ENCODE measurements at places on chromosomes 5 and 9.
A peak's percentile ranks its signal among the peaks of the same experiment; 100 is the strongest.

DNA sequence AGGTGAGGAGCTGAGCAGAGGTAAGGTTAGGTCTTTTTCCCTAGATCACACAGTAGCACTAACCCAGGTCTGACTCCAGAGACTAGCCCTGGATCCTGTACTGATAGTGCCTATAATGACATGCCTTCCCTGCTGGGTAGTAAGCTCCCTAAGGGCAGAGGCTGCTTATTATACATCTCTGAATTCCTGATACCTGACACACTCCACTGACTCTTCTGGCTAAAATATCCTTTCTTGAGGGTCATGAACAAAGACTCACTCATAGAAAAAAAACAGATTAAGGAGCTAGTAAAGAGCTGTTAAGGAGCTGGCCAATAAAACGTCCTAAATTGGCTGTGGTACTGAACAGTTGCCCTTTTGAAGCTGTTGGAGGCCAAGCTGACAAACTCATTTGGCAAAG is 149.0 kb upstream of the ITGA1 start:
- no peak for DNase-seq

DNA sequence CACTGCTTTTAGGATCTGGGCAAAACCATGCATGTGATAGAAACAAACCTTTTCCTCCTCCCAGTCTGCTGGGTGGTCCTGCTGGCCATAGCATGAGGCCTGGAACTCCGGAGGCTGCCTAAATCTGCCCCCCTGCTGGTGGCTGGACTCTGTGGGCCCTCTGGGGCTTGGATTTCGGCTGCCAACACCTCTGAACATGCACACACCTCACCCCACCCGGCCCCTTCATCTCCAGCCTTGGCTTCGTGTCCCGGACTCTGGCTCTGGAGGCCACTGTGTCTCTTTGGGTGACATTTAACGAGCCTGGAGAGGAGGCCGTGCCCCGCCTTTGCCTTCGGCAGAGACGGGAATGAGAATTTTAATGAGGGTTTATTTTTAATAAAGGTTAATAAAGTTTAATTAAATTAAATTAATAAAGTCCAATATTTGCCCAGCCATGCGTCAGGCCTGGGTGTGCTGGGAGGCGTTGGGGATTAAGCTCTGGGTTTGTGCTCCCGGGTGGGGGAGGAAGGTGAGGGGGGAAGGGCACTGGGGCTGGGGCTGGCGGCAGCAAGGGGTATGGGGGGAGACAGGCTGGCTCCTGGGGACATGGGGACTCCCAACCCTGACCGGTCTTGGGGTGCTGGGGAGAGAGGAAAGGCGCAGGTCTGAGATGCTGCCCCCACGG is 251.8 kb downstream of the PBX3 start:
- DNase-seq: no peak

DNA sequence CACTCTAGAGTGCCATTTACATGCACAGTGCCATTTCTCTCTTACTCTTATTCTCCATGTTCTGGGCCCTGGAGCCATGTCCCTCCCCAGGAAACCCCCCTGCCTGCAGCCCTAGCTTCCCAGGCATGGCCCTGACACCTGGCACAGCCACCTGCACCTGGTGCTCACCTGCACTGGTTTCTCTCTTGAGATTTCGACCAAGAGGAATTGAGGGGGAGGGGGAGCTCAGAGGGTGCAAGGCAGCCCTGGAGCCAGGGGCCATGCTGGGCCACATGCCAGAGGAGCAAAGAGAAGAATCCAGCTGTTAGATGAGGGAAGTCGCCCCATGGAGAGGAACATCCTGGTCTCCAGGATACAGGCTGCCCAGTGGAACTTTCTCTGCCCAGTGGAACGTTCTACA is 65.0 kb upstream of the RAPGEF1 start:
- no peak for DNase-seq

DNA sequence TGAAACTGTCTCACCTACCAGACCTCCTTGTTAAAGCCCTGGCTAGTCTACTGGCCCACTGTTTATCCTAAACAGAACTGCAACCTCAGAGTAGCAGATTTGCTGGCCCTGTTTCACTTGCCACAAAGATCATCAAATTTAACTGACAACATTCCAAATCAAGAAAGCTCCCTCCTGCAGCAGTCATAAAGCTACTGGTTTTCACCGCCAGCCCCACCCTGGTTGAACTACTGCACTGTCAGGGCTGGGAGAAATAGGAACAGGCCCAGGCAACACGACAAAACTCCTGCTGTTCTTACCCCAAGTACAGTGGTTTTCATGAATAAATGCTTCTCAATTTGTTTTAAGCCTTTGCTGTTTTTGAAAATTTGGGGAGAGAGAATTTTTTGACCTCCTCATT is 63.0 kb downstream of the NR6A1 start:
- DNase-seq: no peak

GRCh38 chr9:3023449-3023848 is 179.6 kb upstream of the PUM3 start:
- DNase-seq: no peak

GRCh38 chr5:6746244-6746643 is 33.0 kb downstream of the TENT4A start:
- no peak for DNase-seq

DNA sequence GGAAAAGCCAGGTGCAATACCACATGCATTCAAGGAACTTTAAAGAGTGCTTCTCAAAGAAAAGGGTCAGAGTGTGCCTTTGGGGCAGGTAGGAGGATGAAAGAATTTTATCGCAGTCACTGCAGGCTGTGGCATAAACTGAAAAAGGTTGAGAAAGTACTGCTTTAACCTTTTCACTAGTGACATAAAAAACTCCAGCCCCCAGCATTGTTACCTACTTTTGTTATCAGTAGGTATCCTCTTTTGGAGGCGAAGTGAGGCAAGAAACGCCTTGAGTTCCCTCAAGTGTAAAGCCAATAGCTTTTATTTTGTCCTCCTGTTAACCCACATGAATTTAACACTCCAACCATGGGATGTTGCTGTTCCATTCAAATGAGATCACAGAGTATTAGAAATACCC is 64.7 kb upstream of the CHD1 start:
- no peak for DNase-seq

DNA sequence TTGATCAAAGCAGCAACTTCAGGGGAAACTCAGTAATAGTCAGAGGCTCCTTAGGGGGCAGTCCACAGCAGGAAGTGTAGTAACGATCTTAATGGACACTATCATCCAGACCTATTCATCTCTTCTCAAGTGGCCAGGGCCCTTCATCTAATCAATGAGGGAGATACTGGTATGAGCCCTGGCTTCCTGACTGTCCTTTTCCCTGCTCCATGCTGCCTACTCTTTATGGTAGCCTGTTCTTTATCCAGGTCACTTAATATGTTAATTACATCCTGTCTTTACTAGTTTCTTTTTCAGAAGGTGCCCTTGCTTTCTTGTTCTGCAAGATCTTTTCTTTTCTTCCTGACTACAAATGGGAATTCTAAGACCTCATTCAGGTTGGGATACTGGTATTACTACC is 197.1 kb downstream of the CAVIN4 start:
- DNase-seq: no peak

- no peak for DNase-seq
Observed at GRCh38 chr9:5917888-5918287, 27.2 kb downstream of the MLANA start.

DNA sequence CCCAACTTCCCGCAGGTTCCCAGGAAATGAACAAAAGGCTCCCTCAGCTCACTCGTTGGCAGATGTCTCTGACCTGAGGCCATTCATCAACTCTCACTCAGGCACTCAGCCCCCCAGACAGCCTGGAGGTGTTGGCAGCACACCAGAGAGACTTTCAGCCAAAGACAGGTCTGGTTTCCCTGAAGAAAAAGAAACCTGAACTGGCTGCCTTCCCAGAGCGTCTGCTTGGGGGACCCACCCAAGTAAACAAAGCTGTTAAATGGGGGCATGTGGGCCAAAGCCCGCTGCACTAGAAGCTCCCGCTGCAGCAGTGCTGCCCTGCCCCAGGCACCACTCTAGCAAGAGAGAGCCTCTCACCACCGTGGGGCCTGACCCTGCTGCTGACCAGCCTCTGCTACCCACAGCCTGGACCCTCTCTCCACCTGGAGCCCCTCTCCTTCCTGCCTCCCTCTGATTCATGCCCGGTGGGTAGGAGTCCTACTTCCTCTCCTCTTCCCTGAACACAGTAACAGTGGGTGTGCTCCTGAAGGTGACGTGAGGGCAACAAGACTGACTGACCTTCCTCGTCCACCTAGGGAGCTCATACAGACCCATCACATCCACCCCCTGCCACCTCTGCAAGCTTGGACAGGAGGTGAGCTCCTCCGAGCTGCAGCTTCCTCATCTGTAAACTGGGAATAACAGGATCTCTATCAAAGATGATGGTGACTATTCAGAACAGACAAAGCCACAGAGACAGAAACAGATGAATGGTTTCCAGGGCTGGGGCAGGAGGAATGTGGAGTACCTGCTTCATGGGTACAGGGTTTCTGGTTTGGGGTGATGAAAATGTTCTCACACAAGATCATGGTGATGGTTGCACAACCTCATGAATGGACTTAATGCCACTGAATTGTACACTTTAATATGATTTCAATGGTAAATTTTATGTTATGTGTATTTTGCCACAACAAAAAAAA is 31.0 kb upstream of the GABRP start:
- no peak for DNase-seq

DNA sequence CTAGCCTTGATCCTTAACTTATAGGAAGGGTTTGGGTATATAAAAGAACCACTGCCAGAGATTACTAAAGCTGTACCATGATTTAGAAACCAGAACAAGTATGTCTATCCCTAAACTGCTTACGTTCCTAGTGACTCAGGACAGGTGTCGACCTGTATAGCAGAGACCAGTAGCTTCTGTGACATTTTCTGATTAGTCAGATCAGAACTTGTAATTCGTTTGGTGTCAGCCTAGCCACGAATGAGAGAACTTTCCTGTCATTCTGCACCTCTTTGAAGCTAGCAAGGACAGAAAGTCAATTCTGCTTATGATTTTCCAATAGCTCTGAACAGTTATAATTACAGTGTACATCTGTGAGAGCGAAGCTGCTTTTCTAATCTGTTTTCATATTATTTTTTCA is 39.5 kb downstream of the PRKACG start:
- no peak for DNase-seq

GRCh38 chr5:158154226-158155005 is 295.5 kb upstream of the CLINT1 start:
- DNase-seq: no peak

- DNase-seq: no peak
Observed at GRCh38 chr5:170787216-170787615, 3.7 kb downstream of the GABRP start.

GRCh38 chr5:50995285-50995942 is 329.0 kb downstream of the PARP8 start:
- no peak for DNase-seq

GRCh38 chr9:109639674-109640579 is 140.1 kb upstream of the PALM2AKAP2 start:
- DNase-seq: peak; percentile 74

GRCh38 chr5:154202379-154203260 is 12.1 kb downstream of the GALNT10 start:
- DNase-seq: peak; percentile 33

DNA sequence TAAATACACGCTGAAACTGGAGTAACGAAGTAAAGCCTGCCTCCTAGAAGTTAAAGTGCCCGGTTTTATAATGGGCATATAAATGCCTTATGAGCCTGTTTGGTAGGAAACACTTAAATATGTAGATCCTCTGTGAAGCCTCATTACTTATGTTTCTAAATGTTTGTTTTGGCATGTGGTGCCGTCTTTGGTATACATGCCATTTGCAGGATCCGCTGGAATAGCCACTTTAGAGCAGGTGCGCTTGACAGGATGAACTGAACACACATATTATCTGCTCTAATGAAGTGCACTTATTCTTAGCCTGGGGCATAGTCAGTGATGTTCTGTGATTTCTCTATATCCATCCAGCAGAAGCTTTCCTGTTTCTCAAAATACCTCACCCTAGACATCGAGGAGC is 778.1 kb upstream of the WWC1 start:
- no peak for DNase-seq

DNA sequence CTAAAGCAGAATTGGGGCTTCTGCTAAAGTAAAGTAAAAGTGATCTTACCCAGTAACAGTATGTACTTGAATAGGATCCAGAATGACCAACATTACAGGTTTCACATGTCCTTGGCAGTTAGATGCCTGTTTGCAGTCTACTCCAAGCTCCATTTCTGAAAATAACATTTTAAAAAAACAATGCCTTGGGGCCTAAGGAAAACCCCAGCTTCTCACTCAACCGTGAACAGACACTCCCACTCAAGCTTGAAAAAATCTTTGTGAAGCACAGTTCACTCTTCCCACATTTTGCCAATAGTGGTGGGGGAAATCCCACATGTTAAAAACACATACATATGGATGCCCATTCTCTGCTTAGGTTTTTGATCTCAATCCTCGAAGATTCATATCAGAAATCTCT is 304.1 kb downstream of the ARRDC3 start:
- DNase-seq: no peak

DNA sequence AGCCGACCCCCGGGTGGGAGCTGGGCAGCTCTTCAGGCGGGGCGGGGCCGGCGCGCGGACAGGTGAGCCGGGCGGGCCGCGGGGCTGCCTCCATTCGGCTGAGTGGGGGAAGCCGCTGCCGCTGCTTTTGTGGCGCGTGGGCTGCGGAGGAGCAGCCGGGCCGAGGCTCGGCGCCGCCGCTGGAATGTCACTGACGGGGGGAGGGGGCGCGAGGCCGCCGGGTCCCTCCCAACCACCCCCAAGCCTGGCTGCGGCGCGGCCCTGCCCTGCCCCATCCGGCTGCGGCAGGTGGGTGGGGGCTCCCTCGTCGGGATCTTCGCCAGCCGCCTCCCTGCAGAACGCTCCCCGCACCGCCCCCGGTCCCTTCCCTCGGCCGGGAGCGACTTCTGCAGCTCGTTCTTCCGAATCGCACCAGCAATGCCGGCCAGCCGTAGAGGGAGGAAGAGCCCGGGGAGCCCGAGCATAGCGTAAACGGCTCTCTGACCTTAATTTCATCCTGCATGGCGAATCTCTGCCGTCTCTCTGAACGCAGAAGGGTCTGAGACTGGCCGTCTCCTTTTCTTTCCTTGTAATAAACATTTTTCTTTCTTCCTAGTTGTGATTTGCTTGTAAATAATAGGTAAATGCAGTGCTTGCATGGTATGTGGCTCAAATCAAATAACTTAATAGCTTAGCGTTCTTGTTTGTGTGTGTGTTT is 505 bp downstream of the SPTAN1 start:
- peak; percentile 63 for DNase-seq

- DNase-seq: no peak
Observed at GRCh38 chr9:137626464-137626863, 7.7 kb downstream of the EHMT1 start.

DNA sequence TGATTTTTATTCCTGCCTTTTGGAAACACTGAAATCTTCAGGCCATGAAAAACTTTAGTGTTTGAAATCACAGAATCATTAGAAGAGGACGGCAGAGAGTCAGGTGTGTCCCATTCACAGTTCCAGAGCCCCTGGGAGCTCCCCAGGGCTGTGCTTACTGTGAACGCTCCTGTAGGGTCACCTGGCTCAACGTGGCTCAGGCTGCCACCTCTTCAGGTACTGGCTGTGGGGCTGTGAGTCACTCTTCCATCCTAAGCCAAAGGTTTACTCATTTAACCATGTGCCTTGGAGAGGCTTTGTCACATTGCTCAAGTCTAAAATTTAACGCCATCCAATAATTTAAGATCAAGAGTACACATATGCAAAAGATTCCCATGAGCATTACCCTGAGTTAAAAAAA is 50.2 kb upstream of the FSTL4 start:
- DNase-seq: no peak

- DNase-seq: peak; percentile 13
Observed at GRCh38 chr9:127961613-127962155, 19.1 kb downstream of the EEIG1 start.

GRCh38 chr9:2874001-2874750 is 30.3 kb upstream of the PUM3 start:
- no peak for DNase-seq

All from Ammon's horn (tissue), 1 donor.